ENCODE measurements at places on chromosomes 1 and 21.

- no peak for DNase-seq
These were observed 257.5 kb upstream of the PTBP2 start for GRCh38 chr1:96464066-96464465.

GRCh38 chr1:67332653-67333529 lies 25.2 kb downstream of the IL12RB2 start:
- no peak for DNase-seq

DNA sequence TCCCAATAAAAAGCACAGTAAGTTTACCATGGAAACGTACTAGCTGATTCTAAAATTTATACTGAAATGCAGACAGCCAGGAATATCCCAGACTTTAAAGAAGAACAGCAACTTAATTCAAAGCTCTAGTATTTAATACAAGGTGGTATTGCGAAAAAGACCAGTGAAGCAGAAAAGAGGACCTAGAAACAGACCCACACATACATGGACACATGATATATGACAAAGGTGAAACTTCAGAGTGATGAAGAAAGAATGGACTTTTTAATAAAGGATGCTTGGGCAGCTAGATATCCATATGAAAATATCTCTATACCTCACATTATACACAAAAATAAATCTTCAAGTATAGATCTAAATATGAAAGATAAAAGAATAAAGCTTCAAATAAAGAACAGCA lies 62.6 kb downstream of the COP1 start:
- no peak for DNase-seq

GRCh38 chr1:163544441-163544840 lies 222.7 kb downstream of the NUF2 start:
- no peak for DNase-seq

DNA sequence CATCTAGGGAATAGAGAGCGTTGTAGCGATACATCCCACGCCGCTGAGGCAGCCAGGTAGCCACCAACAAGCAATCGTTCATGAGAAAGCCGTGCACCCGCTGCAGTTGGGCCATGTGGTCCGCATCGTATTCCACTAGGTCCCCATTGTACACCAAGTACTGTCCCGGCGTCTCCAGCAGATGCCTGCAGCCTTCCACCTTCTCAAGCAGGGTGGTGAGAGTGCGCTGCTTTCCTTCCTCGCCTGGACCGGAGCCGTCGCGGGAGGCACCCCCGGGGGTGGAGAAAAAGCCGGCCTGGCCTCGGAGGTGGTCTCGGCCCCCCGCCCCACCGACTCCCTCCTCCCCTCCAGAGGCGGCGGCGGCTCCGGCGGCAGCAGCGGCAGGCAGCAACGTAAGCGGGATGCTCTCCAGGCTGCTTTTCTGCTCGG lies 595 bp downstream of the EXOC8 start:
- DNase-seq, result no peak

GRCh38 chr1:26378879-26379251 lies 6.3 kb upstream of the ZNF683 start:
- no peak for DNase-seq

- no peak for DNase-seq
These were observed 68.7 kb upstream of the MPC2 start for GRCh38 chr1:168005529-168005928.

DNA sequence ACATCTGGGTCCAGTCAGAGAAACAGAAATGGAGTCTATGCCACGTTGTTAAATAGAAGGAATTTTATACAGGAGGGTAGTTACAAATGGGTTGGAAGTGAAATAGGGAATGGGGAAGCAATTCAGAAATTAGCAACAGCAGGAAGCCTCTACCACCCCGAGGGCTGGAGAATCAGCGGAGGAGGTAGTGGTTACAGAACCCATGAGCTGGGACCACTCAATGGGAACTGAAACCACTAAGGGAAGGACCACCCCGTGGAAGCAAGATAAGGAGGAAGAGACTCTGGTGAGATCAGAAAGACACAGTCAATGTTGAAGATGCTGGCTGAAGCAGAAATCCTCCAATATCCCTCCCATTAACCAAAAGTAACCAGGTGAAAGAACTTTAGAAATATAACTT lies 15.5 kb upstream of the MAST2 start:
- DNase-seq, result no peak

- DNase-seq, result no peak
These were observed 283.3 kb downstream of the CAMTA1 start for GRCh38 chr1:7068552-7068951.

GRCh38 chr1:8055973-8056372 lies 29.9 kb upstream of the ERRFI1 start:
- DNase-seq, result no peak

DNA sequence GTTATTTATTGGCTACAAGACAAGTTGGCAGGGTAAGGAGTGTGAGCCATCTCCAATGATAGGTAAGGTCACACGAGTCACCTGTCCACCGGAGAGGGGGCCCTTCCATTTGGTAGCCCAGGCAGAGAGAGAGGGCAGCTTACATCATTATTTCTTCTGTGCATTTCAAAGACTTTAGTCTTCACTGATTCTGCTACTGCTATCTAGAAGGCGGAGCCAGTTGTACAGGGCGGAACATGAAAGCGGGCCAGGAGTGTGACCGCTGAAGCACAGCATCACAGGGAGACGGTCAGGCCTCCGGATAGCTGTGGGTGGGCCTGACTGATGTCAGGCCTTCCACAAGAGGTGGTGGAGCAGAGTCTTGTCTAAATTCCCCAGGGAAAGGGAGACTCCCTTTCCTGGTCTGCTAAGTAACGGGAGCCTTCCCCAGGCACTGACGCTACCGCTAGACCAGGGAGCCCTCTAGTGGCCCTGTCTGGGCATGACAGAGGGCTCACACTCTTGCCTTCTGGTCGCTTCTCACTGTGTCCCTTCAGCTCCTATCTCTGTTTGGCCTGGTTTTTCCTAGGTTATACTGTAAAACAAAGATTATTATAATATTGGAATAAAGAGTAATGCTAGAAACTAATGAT lies 36.7 kb downstream of the ZNF695 start:
- DNase-seq, result peak; percentile 38

DNA sequence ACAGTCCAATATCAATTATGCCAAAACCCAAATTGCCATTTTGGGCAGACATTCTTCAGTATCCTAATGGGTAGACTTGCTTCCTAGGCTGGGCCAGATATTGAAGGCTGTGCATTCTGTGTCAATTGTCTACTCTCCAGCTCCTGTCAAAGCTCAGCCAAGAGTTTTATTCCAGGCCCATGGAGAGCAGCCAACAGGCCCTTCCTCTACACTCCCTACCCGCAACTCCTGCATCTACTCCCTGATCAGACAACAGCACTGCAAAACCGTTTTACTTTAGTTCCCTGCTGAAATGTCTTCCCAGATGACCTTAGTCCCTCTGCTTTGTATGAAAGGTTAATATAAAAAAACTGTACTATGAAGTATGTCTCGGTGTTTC lies 6.6 kb upstream of the ADORA3 start:
- no peak for DNase-seq

DNA sequence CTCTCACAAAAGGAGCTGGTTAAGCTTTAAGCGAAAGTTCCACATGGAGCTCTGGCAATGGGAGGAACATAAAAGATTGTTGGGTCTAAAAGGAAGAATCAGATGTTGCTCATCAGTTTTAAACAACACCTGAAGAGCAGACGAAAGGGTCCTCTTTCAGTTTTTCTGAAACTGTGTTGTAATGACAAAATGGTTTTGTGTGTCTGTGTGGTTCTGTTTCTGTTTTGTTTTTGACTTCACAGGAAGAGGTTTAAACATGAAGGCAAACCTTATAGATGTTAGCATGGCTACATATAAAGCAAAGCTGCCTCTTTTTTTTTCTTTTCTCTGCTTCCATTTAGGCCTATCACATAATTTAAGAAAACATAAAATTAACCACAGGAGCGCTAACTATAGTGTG lies 136.1 kb downstream of the ZP4 start:
- DNase-seq, result no peak

DNA sequence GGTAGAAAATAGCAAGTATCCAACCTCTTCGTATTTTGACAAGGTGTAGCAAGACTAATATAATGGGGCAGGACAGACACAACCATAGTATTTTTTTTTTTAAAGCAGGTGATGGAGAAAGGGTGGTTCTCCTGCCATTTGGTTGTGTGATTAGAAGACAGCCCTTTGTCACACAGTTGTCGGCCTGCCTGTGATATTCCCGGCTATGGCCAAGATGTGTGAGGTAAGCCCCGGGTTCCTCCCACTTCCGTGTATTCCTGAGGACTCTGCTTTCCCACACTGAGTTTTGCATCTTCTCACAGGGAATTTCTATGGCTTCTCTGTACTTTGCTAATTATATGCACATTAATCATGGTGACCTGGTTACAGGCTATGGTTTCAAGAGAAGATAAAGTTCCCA lies 35.9 kb downstream of the ZNF496 start:
- DNase-seq, result no peak

DNA sequence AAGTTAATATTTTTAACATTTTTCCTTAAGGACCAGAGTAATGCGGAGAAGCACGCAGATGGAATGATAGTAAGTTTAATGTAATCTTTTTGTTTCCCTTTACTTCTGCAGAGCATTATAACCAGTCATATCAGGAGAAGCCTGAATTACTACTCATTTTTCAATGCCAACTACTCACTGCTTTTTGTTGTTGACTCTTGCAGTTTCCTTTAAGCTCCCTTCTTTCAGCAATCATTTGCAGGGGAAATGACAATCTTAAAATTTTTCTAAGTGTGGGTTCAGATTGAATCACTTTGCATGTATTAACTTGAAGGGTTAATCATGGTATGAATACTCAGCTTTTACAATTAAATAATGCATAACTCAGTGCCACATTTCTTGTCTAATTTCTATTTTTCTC lies 122.2 kb downstream of the NRDC start:
- DNase-seq, result no peak

- no peak for DNase-seq
These were observed 16.3 kb downstream of the URB2 start for GRCh38 chr1:229642376-229642775.

All from stimulated activated CD4-positive, alpha-beta T cell treated with anti-CD3 and anti-CD28 coated beads, TNF-alpha, amount 100 ng/mL, for 24 hours (primary cell).